ENCODE measurements at places on chromosomes 3 and 15.

GRCh38 chr3:109643590-109643989 lies 306.2 kb upstream of the DPPA4 start:
- no peak for DNase-seq

- DNase-seq, result no peak
Observed at GRCh38 chr3:195540027-195540426, 3.1 kb downstream of the PPP1R2 start.

DNA sequence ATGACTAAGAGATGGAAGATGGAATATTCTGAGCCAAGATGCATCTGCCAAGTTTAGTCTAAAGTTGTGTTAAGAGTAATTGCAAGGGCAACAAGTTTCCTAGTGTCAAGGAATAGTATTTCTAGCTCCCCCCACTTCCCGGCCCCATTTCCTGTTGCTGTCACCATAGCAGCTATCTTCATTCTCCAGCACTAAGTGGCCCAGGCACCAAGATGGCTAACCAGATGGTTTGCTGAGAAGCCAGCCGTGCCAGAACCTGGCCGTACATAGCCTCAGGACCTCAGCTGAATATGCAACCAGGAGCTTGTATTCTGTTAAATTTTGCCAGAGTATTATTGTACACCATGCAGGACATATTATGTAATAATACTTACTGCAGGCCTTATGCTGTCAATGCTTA lies 108.8 kb upstream of the UMPS start:
- DNase-seq, result no peak

DNA sequence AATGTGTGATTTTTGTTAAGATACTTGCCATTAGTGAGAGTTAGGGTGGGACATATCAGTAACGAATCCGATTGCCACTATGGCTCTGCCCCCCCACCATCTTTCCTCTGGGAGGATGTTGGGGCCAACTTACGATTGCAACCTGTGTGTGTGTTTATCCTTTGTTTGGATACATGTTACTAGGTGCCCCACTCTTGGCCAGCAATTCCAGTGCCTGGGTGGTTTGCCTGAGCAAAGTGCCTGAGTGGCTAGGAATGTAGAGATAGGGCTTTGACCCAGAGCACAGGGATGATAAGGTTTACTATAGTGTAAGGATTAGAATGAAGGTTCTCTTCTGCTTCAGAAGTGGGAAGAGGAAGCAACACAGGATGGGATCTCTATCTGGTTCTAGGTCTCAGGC lies 231.8 kb downstream of the TP63 start:
- DNase-seq, result no peak

GRCh38 chr3:128263946-128264345 lies 110.7 kb downstream of the EEFSEC start:
- no peak for DNase-seq

DNA sequence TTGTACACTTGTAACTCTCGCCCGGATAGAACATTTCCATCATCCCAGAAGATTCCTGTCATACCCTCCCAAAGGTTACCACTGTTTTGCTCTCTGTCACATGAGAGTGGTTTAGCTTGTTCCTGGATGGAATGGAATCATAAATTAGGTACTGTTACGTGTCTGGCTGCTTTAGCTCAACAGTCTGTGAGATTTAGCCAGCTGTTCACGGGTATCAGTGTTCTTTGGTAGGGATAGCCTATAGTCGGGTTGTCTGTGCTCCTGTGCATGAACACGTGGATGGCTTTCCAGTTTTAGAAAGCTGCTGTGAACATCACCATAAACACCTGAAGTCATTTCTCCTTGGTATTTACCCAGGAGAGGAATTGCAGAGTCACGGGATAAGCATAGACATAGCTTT lies 58.2 kb upstream of the NR2C2 start:
- no peak for DNase-seq

GRCh38 chr3:157436583-157437291 lies at the start of gene PTX3:
Gene PTX3, plus strand, starts transcription at chr3:157436850. Its CDS starts 84 bp downstream, at chr3:157436934.
- no peak for DNase-seq

DNA sequence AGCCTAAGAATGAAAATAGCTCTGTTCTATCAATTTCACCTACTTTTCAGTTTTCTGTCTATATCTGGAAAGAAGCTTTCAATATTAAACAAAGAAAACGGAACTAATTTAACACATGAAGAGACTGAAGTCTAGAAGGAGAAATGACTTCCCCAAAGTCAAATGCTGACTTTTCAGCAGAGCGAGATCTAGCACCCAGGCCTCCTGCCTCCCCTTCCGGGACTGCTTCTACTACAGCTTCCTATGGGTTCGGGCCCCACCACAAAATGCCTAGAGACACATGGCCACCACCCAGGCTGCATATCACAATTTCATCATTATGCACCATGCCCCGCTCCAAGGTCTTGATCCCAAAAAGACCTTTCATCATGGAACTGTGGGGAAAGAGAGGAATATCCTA lies 104.5 kb downstream of the SST start:
- DNase-seq, result no peak

DNA sequence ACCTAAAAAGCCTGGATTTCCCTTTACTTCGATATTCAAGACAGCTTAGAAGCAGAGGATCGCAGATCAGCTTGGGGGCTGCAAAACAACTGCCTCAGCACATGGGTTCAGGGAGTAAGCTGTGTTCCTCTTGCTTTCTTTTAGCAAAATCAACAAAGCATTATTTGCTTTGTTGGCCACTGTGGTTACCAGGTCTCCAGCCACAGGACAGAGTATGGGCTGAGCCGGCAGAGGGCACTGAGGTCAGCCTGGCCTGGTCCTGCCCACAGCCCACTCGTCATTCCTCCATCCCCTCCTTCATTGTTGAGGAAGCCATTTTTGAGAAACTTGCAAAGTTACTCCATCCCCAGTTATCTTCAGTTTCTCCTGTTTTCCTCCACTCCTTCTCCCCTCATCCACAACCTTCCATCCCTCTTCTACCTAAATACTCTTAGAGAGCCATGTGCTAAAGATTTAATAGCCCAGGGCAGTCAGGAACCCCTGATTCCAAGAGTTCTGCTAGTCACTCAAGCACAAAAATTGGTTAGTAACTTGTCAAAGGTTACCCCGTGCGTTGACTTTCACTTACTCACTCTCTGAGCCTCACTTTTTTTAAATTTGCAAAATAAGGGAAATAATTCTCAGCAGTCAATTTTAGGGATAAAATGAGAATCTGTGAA lies 60.0 kb upstream of the HES1 start:
- no peak for DNase-seq

DNA sequence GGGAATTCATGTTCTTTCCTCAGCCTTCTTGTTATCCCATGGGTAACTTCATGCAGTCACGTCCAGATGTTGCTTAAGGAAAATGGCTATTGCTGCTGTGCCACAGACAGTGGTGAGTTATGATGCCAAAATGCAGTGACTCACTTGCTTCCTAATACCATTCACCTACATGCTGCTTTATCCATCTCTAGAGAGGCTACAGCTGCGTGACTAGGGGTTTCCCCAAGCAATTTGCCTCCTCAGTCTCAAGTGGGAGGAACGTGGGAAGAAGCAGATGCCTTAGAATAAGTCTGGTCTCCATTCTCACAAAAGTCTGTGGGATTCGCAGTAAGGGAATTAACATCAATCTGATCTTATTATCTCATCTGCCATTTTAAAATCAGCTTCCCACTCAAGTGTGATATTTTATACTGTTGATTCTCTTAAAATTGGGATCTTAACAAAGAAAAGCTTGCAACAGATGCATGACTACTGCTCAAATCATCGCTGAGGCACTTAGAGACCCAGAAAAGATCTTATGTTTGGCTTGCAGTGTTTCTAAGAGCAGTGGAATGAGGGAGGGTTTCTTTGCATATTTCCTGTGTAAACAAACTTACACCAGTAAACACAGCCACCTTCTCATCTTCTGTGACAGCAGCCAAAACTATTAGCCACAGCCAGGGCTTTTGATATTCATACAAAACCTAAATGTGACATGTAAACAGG lies 62.0 kb upstream of the ACP3 start:
- DNase-seq, result no peak

- DNase-seq, result no peak
Observed at GRCh38 chr3:136955813-136956212, 2.0 kb upstream of the IL20RB start.

DNA sequence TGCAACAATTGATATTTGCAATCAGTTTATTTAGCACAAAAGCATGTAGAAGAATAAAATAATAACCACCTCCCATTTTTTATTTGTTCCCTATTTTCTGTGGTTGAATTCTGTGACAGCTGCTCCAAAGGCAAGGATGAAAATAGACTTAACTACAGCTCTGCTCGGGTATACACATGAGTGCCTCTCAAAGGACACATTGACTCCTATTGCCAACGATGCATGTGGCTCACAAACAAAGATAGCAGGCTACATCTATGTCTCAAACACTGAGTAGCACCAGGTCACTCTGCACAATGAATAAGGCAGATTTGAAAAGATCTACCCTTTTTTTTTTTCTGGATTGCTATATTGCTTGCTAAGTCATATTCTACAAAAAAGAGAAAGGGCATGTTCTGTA lies 612.9 kb downstream of the ROBO1 start:
- DNase-seq, result no peak

DNA sequence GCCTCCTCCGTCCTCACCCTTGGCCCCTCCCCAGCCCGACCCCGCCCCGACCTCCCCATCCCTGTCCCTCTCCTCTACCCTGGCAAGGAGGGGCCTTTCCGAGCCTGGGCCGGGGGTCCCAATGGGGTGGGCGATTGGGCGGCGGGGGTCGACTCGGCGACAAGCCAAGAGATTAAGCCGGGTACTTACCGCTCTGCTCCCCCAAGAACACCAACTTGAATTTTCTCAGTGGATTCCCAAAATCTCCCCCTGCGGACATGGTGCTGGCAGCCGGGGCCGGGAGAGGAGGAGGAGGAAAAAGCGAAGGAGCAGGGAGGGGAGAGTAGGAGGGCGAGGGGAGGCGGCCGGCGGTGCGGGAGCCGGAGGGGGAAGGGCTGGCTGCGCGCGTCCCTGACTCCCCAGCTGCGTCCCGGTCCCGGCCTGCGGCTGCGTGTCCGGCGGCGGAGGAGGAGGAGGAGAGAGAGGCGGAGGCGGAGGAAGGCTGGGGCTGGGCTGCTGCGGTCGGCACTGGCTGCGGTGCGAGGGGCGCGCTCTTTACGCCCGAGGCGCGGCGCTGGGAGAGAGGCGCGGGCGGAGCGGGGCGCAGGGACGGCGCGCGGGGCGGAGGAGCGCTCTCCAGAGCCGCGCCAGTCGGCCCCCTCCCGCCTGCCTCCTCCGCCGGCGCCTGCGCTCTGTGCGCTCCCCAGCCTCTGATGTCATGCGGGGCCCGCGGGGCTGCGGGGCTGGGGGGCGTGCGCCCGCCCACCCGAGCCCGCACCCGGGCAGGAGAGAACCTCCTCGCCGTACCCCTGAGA lies at the start of gene RAB6B:
Gene RAB6B (minus strand): TSS at position 675 of the 794 bp plus-strand sequence. CDS start 416 bp downstream, at position 259.
- DNase-seq, result no peak

GRCh38 chr3:194287374-194287773 lies 63.8 kb downstream of the CPN2 start:
- DNase-seq, result no peak

GRCh38 chr3:88030210-88030609 lies 28.6 kb downstream of the CGGBP1 start:
- no peak for DNase-seq

DNA sequence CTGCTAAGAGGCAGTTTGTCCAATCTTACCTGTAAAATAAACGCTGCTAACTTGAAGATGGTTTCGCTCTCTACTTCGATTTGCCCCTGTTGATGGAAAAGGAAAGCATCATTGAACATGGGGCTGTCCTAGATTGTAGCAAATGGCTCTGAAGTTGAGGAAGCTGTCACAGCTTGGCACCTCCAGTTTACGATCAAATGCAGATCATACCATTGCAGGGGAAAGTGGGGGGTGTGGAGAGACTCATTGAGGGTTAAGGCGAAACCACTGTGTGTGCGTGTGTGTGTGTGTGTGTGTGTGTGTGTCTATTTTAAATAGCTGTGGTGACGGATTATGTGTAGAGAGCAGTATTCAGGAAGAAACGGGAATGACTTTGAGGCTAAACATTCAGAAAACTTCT lies 127.6 kb upstream of the LMOD3 start:
- no peak for DNase-seq

GRCh38 chr3:53489787-53490458 lies 4.5 kb upstream of the CACNA1D start:
- no peak for DNase-seq

- no peak for DNase-seq
Observed at GRCh38 chr3:113600418-113601182, 68.2 kb downstream of the SIDT1 start.

DNA sequence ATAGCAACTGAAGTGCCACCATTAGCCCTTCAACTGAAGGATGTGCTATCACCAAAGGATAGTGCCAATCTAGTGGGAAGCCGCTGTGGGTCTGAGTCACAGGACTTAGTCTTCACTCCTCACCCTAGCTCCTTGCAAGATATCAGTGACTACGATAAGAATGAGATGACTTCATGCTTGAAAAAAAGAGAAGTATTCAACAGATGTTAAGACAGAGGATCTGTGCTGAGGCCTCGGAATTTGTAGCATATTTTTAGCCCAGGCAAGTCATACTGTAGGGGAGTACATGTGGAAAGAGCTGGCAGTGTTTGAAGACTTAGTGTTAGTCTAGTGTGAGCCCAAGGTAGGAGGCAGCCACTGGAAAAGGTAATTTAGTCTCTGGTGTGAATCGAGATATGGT lies 270.7 kb upstream of the LRTM1 start:
- DNase-seq, result no peak

DNA sequence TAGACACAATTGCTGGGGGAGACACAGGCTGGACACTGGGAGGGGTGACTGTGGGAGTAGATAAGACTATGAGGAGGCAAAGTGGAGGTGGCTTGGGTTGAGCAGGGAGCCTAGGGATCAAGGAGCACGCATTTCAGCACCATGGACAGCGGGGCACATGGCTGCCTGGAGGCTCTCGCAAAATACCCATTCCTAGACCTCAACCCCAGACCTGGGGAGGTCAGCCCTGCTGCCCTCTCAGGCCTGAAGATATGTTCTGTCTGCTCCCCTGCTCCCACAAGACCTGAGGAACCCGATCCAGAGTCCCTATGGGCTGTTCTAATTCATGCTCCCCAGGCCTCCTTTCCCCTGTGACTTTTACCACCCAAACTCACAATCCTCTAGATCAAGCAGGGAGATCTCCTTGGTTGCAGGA lies 16.0 kb upstream of the CPEB1 start:
- no peak for DNase-seq

- DNase-seq, result no peak
Observed at GRCh38 chr3:140766465-140766864, 88.6 kb downstream of the TRIM42 start.

DNA sequence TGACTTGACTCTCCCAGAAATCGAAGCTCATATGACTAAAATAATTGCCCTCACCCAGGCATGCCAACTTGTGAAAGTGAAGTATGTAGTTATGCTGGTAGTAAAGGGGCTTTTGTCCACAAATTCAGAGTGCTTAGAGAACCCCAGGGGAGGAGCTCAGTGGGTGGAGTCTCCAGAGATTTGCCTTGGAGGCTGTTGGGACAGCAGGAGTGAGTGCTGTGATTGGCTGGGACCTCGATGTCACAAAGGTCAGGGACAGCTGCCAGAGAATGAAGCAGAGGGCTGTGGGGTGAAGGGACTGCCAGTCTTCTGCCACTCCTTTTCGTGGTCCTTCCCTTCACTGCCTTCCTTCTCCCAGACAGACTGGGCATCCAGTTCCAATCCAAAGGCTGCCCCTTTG lies 49.8 kb downstream of the ZNF445 start:
- no peak for DNase-seq
